ENCODE measurements at places on chromosomes 11 and 22.
A peak's percentile ranks its signal among the peaks of the same experiment; 100 is the strongest.

DNA sequence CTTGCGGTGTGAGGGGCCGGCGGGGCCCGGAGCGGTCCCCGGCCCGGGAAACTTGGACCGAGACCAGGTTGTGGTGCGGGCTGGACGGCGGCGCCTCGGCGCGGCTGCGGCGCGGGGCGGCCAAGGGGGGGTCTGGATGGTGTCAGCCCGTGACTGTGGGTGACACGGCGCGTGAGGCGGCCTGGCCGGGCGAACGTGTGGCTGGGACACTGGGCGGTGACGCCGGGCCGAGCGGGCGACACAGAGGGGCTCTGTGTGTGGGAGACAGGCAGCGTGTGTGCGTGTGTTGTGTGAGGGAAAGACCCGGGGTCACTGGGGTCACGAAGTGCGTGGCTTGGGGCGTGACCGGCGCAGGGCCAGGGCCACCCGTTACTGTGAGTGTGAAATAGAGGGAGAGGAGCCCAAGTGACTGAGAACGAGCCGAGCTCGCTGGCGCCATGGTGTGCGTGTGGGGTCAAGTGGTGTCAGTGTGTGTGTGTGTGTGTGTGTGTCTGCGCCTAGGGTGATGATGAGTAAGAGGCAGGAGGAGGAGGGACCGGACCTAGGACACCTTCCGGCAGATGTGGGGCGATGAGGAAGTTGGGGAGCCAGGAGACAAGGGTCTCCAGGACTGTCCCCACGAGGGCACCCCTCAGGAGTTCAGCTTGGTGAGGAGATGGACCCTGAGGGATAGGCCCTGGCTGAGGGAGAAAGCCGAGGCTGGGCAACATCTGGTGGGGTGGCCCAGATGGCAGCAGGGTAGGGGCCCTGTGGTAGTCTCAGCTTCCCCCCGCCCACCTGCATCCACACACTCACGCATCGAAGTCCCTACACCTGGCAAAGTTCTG lies 817 bp downstream of the RELT start:
- DNase-seq, result peak; percentile 83

- DNase-seq, result no peak
Measured at GRCh38 chr11:113332023-113332422, 17.6 kb downstream of the TTC12 start.

DNA sequence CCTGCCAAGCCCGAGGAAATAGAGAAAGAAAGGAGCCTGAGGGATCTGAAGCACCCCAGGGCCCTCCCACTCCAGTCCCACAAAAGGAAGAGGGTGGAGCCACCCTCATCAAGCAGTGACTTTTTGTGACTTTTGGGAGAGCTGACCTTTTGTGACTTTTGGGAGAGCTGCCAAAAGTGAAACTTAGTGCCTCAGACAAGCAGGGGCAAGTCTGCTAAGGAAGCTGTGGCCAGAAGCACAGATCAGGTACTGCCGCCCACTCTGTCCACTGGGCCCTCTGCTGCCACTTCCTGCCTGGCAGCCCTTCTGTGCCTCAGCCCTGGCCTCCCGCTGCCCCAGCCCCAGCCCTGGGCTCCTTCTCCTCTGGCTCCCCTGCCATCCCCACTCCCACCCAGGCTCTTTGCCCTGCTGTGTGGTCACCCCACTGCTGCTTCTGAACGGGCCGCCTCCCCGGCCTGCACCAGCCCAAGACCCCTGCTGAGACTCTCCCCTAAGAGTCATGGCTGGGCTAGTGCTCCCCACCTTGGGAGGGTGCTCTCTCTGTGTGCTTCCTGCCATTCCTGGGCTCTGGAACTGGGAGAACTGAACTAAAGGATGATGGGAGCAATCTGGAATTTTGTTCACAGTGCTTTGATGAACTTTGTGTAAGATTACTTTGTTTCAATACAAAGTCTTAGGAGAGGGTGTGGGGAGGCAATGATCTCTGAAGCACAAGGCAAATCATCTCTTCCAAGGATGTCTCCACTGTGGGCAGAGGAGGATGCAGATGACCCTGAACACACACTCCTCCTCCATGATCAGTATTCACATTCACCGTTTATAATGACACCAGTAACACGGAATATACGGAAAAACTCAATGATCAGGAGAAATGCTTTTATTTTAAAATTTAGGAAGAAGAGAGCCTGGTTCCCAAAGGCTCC lies at the start of gene APOBEC3H:
TSS of gene APOBEC3H (plus strand) at position 147 of the 923 bp plus-strand sequence. CDS start 3,035 bp downstream, outside the sequence.
- DNase-seq, result no peak

- no peak for DNase-seq
Measured at GRCh38 chr22:20319041-20319744, 667 bp downstream of the DGCR6L start.

- no peak for DNase-seq
Measured at GRCh38 chr22:28715611-28716010, 26.0 kb downstream of the CHEK2 start.

DNA sequence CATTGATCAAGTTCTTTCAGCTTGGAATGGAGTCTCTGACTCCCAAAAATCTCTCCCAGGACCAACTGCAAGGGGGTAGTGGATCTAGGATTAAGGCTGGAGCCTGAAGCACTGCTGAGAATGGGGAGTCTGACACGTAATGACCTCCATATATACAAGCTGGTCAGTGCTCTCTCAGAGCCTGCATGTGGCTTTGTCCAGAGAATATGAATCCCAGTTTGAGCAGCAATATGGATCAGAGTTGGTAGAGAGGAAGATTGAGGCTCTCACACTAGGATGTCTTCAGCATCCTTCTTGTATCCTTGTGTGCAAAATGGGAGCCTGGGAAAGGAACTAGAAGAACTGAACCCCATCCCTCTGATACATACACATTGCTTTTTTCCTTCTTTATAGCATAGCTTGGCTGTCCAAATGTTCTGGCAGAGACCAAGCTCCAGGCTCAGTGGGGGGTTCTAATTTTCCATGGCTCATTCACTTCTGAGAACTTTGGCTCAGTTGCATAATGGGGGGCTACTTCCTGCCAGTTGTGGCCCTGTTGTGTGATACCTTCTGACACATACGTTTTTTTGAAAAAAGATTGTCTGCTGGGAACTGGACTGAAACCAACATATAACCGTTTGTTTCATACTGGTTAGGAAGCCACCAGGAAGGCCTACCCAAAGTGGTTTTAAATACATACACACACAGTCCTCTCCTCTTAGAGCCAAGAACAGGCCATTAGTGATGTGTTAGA lies 138.2 kb downstream of the ETS1 start:
- DNase-seq, result no peak

DNA sequence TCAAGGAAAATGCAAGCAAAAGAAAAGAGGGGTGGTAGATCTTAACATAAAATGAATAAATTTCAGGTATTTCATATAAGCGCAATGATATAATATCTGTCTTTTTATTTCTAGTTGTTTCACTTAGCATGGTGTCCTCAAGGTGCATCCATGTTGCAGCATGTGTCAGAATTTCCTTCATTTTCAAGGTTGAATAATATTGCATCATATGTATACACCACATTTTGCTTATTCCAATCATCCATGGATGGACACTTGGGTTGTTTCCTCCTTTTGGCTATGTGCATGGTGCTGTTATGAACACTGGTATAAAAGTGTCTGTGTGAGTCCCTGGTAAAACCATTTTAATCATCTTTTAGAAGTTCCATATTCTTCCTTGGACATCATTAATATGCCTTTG lies 7.0 kb upstream of the KDM4F start:
- DNase-seq, result no peak

GRCh38 chr22:37922191-37922590 lies 16.1 kb downstream of the MICALL1 start:
- DNase-seq, result no peak

- DNase-seq, result no peak
Measured at GRCh38 chr11:115672412-115672811, 168.2 kb upstream of the CADM1 start.

Measured in kidney capillary endothelial cell (primary cell).